ENCODE measurements at places on chromosomes 2 and 18.

- no peak for DNase-seq
These were observed 186.5 kb downstream of the RTP5 start for GRCh38 chr2:242056026-242056425.

DNA sequence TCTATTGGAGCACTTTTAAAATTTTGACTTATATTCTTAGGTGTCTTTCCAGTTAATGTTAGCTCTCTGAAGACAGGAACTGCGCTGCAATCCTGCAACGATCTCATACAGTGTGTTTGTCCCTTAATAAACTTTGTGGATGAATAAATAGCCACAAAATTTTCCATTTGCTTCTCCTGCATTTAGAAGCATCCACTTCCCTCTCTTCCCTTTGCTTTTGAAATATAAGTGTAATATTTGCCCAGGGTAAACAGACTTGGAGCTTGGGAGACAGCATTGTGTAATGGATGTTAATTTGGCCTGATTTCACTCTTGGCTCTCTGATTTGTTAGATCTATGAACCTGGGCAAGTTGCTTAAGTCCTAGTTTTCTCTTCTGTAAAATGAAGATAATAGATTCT, 58.2 kb upstream of the CD28 start:
- DNase-seq, result no peak

- no peak for DNase-seq
These were observed 322.9 kb upstream of the HS6ST1 start for GRCh38 chr2:128641421-128642080.

GRCh38 chr2:70718736-70719135, 49.3 kb downstream of the ADD2 start:
- DNase-seq, result no peak

DNA sequence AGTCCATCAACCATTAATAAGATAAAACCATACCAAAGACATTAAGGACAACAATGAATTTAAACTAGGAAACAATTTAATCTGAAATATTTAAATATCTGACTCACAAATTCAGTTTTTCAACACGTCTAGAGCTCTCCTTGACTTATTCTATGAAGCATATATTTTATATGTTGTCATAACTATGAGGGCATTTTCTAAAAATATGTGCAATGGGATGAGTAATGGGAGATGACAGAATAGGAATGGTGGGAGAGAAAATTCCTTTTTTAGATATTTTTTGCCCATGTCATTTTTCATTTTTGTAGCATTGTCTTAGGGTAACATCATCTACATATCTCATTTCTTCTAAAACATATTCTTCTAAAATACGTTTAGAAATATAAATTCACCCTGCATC, 79.2 kb upstream of the CDH2 start:
- no peak for DNase-seq

GRCh38 chr2:12824351-12824777, 107.6 kb downstream of the TRIB2 start:
- peak; percentile 4 for DNase-seq

- DNase-seq, result no peak
These were observed 10.1 kb upstream of the NEU4 start for GRCh38 chr2:241798631-241799521.

- no peak for DNase-seq
These were observed 15.6 kb downstream of the ADD2 start for GRCh38 chr2:70752396-70752795.

DNA sequence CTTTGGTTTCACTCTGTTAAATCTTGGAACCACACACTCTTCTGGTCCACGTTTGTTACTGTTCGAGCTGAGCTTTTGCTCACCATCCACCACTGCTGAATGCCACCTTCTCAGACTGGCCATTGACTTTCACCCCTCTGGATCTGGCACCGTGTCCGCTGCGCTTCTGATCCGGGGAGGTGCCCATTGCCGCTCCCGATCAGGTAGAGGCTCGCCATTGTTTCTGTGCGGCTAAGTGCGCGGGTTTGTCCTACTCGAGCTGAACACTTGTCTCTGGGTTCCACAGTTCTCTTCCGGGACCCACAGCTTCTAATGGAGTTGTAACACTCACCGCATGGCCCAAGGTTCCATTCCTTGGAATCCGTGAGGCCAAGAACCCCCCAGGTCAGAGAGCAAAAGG, 72.8 kb downstream of the LCLAT1 start:
- no peak for DNase-seq

DNA sequence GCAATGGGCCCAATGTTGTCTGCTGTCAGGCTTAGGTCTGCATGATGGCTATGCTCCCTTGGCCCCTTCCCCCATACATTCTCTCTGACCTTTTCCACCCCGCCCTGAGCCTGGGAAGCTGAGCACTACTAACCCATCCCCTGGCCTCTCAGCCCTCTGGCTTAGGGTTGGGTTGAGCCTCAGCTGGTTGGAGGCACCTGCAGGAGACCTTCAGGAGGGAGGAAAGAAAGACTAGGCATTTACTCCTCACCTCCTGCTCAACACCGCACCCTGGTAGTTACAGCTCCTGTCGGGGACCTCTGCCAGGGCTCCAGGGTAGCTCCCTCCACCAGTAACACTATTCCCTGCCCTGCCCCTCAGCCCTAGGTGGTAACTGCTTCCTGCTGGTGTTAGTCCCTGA, 80.5 kb downstream of the GALNT14 start:
- DNase-seq, result no peak

- no peak for DNase-seq
These were observed 387.9 kb downstream of the SETBP1 start for GRCh38 chr18:45068400-45069094.

DNA sequence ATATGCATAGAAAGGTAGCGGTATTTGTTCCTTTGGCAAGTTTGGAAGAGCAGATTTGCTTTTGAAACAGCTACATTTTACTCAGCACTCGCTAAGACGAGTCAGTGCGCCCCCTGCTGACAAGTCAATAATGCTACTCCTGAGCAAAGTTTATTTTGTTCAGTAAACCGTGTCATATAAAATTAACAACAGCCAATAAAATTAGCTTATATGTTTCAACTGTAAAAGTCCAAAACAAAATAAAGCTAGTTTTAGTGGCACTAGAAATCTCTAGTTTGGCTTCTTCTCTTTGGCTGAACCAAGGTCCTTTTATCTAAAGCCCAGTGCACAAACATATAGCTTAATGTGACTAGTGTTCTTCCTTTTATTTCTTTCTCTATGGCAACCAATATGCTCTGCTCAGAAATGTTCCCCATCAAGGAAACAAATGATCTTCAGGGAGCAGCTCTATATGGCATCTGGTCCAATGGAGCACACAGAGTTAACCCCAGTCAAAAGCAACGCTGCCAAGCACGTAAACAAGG, 4.2 kb upstream of the POU3F3 start:
- peak; percentile 43 for DNase-seq

- peak; percentile 98 for DNase-seq
These were observed 185.0 kb downstream of the ANAPC1 start for GRCh38 chr2:111698743-111699554.

DNA sequence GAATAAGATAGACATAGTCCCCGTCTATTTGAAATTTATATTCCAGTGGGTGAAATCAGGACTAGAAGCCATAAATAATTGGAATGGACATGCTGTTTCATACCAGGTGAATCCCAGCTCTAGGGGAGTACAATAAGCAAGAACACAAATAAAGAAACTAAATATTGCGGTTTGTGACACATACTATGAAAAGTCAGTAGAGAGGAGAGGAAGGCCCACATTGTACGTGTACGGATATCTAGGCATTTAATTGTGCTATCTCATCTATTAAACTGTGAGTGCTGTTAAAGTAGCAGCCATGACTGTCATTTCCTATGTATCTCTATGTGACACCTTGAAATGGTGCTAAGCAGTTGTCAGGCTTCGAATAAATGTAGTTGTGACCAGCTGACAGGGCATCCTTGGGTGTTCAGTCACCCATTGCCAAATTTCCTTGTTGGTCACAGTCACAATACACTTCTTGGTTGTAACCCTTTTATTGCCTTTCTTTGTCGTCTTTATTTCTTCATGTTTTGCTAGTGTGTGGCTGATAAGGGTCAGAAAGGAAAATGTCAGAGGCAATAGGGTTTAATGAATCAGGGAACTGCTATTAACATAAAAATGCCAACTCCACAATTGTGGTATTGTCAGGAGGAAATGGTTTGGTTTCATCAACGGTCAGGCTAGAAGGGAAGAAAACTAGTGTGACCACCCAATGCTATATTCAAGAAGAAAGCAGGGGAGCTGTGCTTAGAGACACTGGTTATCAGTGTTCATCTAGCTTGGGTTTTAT, 31.5 kb downstream of the CPO start:
- no peak for DNase-seq

DNA sequence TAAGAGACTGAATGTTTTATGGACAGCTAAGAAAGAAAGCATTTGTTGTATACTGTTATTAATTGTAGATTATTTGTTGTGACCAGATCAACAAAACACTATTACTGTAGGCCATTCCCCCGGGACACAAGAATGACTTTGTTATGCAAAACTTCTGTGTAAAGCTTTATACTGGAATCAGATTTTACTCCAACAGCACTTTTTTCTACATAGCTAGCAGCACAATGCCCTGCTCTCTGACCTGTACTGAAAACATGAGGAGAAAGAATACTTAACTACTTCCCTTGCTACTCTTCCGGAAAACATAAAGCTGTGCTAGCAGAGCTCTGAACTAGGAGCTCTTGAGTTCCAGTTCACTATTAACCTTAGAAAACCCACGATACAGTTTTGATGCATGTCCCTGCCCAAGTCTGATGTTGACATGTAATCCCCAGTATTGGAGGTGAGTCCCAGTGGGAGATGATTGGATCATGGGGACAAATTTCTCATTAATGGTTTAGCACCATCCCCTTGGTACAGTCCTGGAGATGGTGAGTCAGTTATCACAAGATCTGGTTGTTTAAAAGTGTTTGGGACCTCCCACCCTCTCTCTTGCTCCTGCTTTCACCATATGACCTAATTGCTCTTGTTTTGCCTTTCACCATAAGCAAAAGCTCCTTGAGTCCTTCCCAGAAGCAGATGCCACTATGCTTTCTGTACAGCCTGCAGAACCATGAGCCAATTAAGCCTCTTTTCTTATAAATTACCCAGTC, 601.1 kb upstream of the PIK3C3 start:
- no peak for DNase-seq

- DNase-seq, result no peak
These were observed 58.3 kb downstream of the MRPL33 start for GRCh38 chr2:27829791-27830190.

DNA sequence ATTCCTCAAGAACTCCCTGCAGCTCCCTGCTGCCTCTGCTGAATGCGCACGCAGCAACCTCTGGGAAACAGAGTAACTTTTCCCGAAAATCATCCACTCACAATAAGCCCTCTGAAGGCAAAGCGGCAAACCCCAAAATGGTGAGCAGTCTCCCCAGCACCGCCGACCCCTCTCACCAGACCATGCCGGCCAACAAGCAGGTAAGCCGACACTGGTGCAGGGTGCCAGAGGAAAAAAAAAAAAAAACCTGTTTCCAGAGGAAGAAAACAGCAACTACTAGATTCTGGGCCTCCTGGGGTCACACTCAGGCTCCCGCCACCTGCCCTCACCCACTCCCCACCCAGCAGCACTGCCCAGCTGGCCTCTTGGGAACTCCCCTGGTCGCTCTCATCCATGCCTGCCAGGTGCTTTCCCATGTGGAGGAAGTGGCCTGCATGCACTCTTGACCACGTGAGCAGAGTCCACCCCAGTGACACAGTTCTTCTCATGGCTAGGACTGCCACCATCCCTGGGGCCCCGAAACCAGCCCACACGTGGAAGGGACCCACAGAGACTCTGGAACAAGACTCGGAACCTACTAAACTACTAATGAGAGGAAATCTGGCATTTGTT, 36.9 kb downstream of the KCTD18 start:
- DNase-seq, result no peak

DNA sequence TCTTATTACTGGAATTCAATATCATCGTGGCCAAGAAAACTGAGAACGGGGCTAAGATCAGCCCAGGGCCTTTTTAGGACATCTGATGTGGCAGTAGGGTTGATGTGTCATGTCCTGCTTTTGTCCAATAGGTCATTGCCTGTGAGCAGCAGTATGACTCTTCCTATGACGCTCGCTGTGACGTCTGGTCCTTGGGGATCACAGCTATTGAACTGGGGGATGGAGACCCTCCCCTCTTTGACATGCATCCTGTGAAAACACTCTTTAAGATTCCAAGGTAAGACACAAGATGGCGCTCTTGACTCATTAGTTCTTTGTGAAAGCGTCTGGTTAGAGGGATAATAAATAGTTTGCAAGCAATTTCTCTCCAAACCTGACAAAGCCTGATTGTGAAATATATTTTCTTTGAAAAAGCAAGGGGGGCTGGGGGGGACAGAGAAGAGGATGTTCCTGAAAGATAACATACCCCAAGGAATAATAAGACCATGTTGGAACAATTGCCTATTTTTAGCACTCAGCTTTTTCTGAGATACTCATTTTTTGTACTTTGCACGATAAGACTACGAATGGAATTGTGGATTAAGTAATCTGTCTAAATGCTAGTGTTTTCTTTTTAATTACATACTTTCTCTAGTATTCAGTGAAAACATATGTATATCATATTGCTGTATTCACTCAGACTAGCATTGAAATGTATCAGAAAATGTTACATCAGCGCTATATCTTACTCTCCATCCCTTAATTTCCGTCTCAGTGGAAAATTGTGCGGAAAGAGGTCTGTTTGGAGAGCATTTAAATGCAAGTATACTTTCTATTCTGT, 58.1 kb downstream of the MYO3B start:
- peak; percentile 56 for DNase-seq

- no peak for DNase-seq
These were observed 6.3 kb downstream of the CFLAR start for GRCh38 chr2:201122276-201122675.

GRCh38 chr2:215280326-215280725, 31.5 kb upstream of the ATIC start:
- DNase-seq, result peak; percentile 24

DNA sequence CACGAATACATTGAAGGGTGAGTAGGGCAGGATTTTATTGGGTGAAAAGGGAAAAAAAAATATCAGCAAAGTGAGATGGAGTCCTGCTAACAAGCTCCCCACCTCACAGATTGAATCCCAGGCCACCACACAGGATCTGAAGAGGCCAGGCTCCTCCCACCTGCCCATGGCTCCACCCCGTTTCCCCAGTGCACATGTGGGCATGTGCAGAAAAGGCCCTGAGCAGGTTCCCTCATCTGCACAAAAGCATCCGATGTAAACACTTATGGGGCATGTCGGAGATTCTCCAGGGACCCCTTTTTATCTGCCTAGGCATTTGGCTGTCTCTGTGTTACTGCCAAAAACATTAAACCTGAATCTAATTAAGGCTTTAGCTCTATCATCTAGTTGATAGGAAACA, 35.2 kb downstream of the SKA1 start:
- no peak for DNase-seq

Measured in brain microvascular endothelial cell (primary cell).